ENCODE measurements at places on chromosomes 12 and 14.

GRCh38 chr14:20662968-20663732 lies 21.2 kb upstream of the RNASE4 start:
- no peak for DNase-seq

GRCh38 chr14:103074729-103075367 lies 9.2 kb upstream of the LBHD2 start:
- no peak for DNase-seq

DNA sequence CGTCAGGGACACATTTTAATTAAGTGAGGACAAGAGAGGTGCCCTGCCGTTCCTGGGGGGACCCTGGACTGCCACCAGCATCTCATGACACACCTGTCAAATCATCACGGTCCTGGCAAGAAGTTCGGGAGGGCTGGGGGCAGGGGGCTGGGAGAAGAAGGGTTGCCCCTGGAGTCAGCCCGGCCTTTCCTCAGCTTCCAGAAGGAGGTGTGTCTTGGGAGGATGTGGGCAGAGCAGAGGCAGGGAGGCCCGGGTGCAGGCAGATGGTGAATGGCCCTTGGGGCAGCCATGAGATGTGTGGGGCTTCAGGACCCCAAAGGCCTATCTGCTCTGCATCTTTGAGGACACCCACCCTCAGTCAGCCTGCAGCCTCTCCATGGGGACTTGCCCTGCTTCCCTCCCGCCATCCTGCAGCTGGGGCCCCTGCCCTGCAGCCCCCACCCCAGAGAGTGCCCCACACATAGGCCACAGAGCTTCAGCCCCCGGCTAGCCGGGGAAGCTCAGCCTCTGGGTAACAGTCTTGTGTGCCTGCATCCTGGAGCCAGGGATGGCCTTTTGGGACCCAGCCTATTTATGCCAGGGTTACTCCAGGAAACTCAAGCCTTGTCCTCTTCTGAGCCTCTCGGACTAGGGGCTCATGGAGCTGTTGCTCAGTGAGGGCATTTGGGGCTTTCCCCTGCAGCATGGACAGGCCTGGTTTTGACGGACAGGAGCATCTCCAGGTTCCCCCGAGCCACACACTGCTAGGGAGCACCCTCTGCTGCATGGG lies 178.5 kb downstream of the KIF26A start:
- DNase-seq = no peak

GRCh38 chr12:47813511-47814196 lies 6.0 kb downstream of the HDAC7 start:
- DNase-seq = peak; percentile 47

- no peak for DNase-seq
Observed at GRCh38 chr12:26068503-26068902, 56.3 kb downstream of the BHLHE41 start.

DNA sequence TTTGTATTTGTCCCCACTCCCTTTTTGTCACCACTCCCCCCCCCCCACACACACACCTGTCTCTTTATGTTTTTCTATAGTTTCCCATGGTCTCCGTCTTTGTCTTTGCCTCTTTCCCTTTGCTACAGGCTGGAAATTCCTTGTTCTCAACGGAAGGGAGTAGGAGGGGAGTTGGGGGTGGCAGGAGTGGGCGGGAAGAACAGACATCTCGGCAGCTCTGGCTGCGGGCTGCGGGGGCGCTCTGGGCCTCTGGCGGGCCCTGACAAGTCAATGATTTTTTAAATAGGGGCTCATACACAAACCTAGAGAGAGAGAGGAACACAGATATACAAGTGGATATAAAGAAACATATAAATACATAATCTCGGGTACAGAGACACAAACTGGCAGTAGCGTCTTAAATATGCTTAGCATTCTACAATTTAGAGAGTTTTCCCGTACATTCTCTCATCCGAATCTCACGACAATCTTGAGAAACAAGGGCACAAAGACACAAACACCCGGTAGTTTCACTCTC lies 2.4 kb upstream of the NAB2 start:
- peak; percentile 71 for DNase-seq

DNA sequence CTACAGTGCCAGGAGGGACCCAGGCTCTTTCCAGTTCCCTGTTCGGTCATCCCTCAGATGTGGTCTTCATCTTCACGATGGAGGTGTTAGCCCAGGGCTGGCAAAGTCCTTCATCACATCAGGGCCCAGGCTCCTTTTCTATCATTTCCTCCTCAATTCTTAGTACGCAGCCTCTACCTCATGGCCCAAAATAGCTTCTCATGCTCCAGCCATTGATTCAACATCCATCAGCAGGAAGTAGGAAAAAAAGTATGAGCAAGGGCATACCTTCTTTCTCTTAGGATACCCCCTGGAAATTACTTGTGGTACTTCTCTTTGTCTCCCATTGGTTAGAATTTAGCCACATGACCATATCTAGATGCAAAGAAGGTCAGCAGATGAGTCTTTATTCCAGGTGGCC lies 12.2 kb upstream of the ZDHHC22 start:
- no peak for DNase-seq

DNA sequence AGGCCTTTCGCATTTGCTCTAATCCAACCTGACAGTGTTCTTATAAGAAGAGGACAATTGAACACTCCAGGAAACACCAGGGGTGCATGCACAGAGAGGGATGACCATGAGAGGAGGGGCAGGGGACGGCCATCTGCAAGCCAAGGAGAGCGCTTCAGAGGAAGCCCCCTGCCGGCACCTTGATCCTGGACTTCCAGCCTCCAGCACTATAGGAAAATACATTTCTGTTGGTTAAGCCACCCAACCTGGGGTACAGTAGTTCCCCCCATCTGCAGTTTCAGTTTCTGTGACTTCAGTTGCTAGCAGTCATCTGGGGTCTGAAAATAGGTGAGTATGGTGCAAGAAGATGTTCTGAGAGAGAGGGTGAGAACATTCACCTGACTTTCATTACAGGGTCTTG lies 64.7 kb downstream of the CLMN start:
- DNase-seq = no peak

- no peak for DNase-seq
Observed at GRCh38 chr12:23708185-23708837, 241.2 kb downstream of the SOX5 start.

- DNase-seq = no peak
Observed at GRCh38 chr12:91785655-91786498, 359.8 kb downstream of the BTG1 start.

DNA sequence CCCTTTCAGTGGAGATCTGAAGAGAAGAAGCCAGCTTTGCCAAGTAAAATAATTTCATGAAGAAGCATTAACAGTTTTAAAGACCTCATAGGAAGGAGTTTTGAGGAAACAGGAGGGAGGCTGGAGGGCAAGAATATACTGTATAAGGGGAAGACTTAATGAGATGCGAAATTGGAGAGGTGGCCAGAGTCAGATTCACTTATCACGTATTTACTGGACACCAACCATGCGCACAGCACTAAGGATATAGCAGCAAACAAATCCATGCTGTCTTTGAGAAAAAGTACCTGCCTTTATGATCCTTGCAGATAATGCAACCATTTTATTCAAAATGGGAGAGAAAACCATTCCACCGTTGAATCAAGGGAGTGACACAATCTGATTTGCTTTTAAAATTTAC lies 100.3 kb downstream of the ERC1 start:
- DNase-seq = peak; percentile 29

GRCh38 chr12:98893675-98894411 lies 248.8 kb downstream of the APAF1 start:
- peak; percentile 22 for DNase-seq

DNA sequence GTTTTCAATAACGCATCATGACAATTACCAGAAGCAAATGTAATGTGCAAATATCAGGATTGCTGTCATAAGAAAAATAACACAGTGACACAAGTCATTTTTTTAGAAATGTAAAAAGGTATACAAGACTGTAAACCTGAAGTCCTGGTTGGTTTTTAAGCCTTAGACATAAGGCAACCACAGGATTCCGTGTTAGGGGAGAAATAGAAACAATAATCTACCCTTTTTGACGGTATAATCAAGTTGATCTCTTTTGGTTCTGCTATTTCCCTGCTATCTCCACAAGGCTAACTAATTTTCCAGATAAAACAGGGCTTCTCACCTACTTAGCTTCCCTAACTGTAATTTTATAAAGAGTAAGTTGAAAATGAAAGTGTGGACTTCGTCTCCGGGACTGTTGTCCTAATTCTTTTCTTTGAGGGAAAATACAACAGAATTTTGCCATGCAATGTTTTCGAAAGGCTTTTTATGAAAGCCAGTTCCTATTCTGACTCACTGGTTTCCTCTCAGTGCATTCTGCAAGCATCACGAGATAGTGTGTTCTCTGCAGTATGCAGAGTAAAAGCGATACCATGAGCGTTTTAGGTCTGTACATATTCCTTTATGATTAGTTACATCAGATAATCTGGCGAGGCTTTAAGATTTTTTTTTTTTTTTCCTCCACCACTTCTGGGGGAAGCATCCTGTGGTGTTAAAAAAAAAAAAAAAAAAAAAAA lies 10.6 kb downstream of the MYO1H start:
- no peak for DNase-seq

- DNase-seq = peak; percentile 17
Observed at GRCh38 chr12:119593578-119594398, at the start of gene TMEM233. Gene TMEM233, plus strand, starts transcription at chr12:119593774. Its CDS starts 75 bp downstream, at chr12:119593849.

GRCh38 chr14:65045006-65045405 lies 57.3 kb downstream of the MAX start:
- DNase-seq = no peak

DNA sequence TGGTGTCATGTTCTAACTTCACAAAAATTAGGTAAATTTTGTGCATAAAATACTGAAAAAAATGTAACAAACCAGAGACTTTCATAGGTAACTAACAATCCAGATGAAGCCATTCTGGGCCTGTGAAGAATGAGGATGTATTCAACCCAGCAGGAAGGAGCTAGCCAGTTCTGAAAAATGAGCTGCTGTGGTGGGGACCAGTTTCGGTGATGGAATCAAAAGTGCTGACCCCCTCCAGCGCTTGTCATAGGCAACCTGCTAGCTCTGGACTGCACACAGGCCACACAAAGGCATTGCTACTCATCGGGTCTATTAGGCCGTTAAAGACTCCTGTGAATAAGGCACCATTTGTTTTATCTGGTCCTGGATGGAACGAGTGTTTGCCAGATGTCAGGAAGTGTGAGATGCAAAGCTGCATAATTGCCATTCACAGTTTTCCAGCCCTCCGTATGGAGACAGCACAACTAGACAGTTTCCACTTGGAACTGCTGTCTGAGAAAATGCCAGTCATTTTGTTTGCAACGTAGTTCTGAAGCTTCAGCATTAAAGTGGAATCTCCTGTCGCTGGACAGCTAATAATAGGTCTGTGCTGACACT lies 3.3 kb upstream of the RIMBP2 start:
- no peak for DNase-seq

DNA sequence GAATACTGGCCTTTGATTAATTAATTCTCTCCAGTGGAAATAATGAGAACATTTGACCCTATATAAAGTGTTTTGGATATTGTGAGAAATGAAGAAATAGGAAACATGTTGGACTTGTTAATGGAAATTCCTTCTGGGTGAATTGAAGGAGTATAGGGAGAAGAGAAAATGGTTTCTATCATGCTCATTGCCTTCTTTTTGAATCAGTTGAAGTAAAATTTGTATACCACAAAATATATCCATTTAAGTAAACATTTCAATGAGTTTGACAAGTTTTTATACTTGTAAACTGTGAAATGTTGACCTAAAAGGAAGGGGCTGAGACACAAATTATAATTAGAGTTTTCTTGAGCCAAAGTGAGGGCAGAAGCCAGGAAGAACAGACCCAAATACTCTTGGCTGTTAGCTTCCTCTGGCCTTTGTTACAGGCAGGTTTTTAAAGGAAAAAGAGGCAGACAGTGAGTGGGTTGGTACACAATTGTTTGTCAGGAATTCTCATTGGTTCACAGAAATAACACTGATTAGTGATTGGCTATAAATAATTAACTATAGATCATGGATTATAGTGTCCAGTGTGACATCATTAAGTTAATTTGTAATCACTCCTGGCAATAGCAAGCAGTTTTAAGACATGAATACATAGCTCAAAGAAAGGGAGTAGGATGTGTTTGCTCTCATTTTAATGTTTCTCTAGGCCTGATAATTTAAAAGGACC lies 826 bp downstream of the ZNF705A start:
- no peak for DNase-seq

- DNase-seq = peak; percentile 52
Observed at GRCh38 chr12:570435-570920, 92.8 kb downstream of the NINJ2 start.

GRCh38 chr12:41950455-41950854 lies 194.2 kb downstream of the GXYLT1 start:
- DNase-seq = no peak

DNA sequence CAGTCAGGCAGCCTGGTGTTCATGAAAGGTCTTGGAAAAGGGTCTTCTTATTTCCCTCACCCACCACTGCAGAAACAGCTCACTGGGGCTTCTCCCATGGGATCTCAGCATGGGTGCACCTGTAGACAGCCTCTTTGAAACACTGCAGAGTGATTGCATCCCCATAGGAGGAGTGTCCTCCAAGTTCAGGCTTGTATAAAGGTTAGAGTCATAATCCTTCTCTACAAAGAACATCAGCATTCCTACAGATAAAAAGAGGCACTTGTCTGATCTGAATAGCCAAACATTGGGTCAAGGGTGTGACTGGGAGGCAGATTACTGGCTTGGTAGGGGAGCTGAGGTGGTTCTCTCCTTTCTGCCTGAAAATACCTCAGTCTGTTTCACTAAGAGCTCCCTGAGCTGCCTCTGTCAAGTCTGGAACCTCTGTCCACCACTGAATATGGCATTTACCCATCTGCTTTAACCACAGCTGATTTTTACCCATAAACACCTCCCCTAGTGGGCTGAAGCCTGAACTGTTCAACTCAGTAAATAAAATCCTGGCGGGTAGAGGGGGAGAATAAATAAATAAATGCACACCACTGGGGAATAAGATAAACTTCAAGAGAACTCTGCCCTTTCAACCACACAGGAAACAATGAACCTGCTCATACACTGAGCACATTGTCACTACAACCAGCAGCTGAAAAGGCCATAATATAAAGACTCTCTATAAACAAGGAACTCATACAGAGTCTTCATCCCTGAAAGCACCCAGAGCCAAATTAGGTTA lies 120.7 kb upstream of the SCAF11 start:
- no peak for DNase-seq

DNA sequence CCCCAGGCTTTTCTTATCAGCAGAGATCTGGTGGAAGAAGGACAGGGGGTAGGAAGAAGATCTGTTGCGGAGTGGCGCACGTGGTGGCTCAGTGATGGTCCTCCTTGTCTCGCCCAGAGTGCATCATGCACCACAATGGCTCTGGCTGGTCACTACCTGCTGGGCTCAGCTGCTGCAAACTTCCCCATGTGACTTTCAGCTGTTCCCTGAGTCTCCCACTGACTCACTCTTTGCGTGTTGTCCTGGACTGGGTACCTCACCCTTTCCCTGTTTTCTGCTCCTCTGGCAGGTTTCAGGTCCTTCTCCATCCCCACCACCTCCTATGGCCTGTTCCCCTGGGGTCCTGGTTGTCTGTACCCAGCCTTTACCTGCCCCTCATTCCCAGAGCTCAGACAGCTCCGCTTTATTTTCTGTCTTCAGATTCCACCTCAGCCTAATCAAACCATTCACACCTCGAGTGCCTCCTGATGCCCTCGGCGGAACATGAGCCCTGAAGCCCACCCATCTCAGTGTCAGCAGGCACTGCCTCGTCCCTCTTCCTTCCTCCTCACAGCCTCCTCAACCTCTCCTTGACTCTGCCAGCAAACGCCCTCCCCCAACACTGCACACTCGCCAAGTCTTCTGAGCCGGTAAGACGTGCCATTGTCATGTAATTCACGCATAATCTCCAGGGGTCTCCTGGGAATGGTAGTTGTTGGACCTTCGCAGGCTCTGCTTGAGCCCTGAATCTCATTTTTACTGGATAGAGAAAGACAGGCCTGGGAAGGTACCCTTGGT lies 1.8 kb downstream of the C1R start:
- no peak for DNase-seq
